Activated CD4-positive, alpha-beta T cell treated with anti-CD3 and anti-CD28 coated beads, Interleukin-2, amount 50 U/mL, for 1 hour (primary cell): ENCODE measurements at places on chromosomes 2 and 18.

DNA sequence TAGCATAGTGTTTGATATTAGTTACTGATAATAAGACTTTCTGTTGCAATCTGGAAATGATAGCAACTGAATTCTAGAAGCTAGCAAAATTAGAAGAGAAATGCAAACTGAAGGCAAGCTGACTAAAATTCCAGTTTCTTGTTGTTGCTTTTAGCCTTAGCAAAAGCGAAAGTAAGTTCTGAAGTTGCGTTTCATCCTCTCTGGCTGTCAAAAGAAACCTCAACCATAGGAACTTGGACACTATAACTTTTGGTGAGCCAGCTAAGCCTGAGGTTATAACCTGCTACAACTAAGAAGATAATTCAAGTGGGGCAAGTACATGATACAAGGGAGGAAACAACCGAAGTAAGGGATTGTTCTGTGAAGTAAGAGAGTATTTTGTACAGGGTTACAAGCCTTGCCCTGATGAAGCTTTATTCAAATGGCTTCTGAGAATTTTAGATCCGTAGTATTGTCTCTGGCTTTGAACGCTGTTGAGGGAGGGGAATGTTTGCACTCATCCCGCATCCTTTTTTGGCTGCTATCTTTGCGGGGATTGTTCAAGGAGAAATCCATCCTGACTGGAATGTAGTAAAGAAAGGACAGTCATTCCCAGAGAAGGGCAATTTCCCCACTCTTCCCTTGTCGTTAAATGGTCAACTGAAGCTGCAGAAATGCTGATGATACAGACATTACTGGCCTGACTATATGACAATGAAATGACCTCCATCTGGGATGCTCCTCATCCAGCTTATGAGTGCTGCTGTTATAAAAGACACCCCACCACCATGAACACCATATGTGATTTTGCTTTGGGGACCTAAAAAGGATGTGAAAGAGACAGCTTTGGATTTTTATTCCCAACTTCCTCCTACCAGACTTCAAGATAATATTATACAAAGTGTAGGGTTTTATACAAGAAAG lies 7.0 kb upstream of the TMX3 start:
- no peak for DNase-seq

GRCh38 chr2:111139637-111140317 lies 19.1 kb downstream of the BCL2L11 start:
- no peak for DNase-seq

DNA sequence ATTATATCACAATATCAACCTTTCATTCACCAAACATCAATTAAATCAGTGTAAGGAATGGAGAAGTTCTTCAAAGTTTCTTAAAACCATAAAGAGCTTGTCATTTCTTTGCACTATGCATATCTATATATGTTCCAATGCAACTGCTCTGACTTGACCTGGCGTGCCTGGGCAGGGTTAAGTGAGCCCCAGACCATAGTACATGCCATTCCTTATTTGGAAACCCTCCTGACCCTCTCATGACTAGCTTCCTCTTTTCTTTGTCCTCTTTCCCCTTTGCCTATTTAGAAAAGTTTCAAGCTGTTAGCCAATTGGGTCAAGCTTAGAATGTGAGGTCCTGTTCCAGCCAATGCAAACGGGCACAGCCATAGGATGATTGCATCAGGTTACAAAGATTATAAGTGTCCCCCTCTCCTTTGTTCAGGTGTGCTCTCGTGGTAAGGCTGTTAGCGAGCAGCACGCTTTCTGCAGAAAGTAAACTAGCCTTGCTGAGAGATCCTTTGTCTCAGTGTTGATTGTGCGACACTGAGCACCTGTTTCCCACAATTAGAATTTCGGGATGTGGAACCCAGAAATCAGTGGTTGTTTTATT lies 78.2 kb upstream of the UXS1 start:
- no peak for DNase-seq

GRCh38 chr2:64543008-64543697 lies 19.0 kb downstream of the AFTPH start:
- no peak for DNase-seq

GRCh38 chr2:221422516-221423209 lies 149.4 kb downstream of the EPHA4 start:
- DNase-seq, result no peak

GRCh38 chr2:132515010-132515409 lies 98.4 kb downstream of the GPR39 start:
- no peak for DNase-seq

DNA sequence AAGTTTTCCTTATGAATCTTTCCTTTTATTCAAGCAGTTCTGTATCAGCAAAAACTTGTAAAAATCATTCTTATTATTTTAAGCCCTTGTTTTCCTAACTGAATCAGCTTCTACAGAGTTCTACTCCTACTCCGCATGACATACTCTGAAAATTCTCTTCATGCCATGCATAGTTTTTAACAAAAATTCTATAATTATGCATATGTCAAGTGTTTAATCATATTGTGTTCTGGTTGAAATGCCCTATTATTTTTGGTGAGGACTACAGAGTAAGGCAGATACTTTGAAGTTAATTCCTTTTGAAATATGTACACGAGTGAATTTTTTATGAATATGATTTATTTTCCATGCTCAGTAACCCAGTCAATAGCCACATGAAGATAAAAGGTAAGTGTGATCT lies 28.8 kb downstream of the ANKRD30B start:
- no peak for DNase-seq
